ENCODE measurements at places on chromosomes 4 and X. TPM values are rescaled to one million over a fixed set of nuclear protein-coding genes. Genes with fewer than 3 reads are reported as not detected.

LRCH2 gene
- total RNA-seq = 29.4 TPM

RCHY1 gene
- 42.9 TPM for total RNA-seq

EXOC1L gene
- not detected for total RNA-seq

AREG gene
- total RNA-seq = 1.7 TPM

CDKL5 gene
- 16.3 TPM for total RNA-seq

PABPC1L2A gene
- not detected for total RNA-seq

GAGE1 gene
- not detected for total RNA-seq

CD99 gene
- 244 TPM for total RNA-seq

- DNase-seq = no peak
- H3K4me3 ChIP-seq = no peak overlapping the region
- H3K4me1 ChIP-seq = peaks cover 15% of the 10 kb centered on the region
- no peaks in the 10 kb centered on the region for H3K36me3 ChIP-seq
Observed at GRCh38 chr4:154427149-154427548, 64.5 kb downstream of the DCHS2 start.

GRCh38 chr4:129422277-129422676 is 326.3 kb downstream of the C4orf33 start:
- no peak overlapping the region for H3K4me3 ChIP-seq
- no peak overlapping the region for H3K27ac ChIP-seq
- H3K27me3 ChIP-seq = peaks cover 2% of the 10 kb centered on the region
- no peaks in the 10 kb centered on the region for H3K36me3 ChIP-seq

DNA sequence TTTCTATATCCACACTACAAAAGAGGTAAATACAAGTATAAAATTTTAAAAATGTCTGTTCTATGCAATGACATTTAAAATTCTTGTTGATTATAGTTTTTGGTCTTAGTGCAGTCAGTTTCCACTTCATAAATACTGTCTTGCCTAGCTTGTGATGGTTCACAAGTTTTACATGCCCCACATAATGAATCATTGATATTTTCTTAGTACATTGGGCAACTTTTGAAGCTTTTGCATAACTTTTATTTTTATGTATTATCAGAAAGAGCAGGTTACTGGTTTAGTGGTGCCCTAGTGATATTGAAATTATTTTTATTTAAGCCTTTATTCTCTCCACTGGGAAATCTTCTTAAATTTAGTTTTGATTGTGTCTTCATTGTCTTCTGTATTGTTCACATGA is 388.0 kb downstream of the CCSER1 start:
- no peak for DNase-seq
- H3K27ac ChIP-seq = no peak overlapping the region
- no peak overlapping the region for H3K4me3 ChIP-seq
- H3K4me1 ChIP-seq = no peaks in the 10 kb centered on the region
- no peaks in the 10 kb centered on the region for H3K36me3 ChIP-seq

GRCh38 chr4:84563002-84563401 is 19.9 kb upstream of the CDS1 start:
- H3K4me3 ChIP-seq = no peak overlapping the region
- H3K36me3 ChIP-seq = no peaks in the 10 kb centered on the region
- H3K27ac ChIP-seq = peak overlapping the region; percentile 77
- DNase-seq = no peak
- peaks cover 18% of the 10 kb centered on the region for H3K4me1 ChIP-seq
- no peaks in the 10 kb centered on the region for H3K27me3 ChIP-seq

DNA sequence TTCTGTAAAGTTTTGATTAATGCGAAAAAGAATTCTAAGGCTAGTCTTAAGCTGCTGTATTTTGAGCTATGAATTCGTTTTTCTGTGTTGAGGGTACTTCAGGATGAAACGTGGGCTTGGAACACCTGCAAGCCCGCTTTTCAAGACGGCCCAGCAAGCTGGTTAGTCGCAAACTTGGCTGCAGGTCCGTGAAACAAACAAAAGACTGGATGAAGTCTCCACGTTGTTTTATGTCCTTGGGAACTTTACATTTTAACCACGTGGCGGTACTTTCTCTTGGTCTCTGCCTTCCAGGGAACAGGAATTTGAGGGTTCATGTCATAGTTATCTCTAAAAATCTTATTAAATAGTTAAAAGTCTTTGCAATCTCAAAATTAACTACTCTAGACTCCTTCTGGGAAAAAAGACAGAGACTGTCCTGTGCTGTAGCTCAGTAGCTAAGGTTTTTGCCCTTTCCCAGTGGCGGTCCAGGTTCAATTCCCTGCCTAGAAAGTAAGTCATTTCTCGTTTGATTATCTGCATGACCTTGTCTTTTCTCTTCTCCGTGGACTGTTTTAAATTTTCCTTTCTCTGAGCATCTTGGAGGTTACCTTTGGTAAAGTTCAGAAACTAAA is 21.0 kb downstream of the TENM3 start:
- no peak overlapping the region for H3K4me3 ChIP-seq
- no peak for DNase-seq
- H3K27ac ChIP-seq = peak overlapping the region; percentile 21
- H3K36me3 ChIP-seq = peaks cover 31% of the 10 kb centered on the region
- no peaks in the 10 kb centered on the region for H3K27me3 ChIP-seq

GRCh38 chr4:128299848-128300247 is 12.2 kb upstream of the PGRMC2 start:
- DNase-seq = no peak
- no peaks in the 10 kb centered on the region for H3K27me3 ChIP-seq
- peaks cover 6% of the 10 kb centered on the region for H3K36me3 ChIP-seq

DNA sequence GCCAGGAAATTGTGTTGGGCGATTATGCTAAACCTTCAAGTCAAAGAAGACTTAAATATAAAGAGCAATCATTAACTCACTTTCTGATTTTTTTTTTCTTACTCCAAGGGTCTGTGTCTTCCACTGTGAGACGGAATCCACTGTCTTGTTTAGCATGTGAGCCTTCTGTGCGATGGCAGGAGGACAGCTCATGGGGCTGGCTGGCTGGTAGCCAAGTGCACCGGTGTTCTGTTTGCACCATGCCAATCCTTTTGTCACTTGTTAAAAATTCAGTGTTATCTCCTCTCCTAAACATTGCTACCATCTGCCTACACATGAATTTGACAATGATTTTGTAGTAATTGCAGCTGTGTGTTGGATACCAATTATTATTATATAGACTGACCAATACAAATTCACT is 1056.3 kb upstream of the IGFBP7 start:
- H3K36me3 ChIP-seq = peaks cover under 1% of the 10 kb centered on the region
- no peak overlapping the region for H3K27ac ChIP-seq
- no peaks in the 10 kb centered on the region for H3K27me3 ChIP-seq
- no peak for DNase-seq
- H3K4me3 ChIP-seq = no peak overlapping the region

- no peak for DNase-seq
- H3K4me1 ChIP-seq = peaks cover 30% of the 10 kb centered on the region
- peaks cover 5% of the 10 kb centered on the region for H3K27me3 ChIP-seq
- H3K36me3 ChIP-seq = peaks cover 3% of the 10 kb centered on the region
- no peak overlapping the region for H3K4me3 ChIP-seq
Observed at GRCh38 chr4:122632396-122633143, 11.7 kb upstream of the IL21 start.

DNA sequence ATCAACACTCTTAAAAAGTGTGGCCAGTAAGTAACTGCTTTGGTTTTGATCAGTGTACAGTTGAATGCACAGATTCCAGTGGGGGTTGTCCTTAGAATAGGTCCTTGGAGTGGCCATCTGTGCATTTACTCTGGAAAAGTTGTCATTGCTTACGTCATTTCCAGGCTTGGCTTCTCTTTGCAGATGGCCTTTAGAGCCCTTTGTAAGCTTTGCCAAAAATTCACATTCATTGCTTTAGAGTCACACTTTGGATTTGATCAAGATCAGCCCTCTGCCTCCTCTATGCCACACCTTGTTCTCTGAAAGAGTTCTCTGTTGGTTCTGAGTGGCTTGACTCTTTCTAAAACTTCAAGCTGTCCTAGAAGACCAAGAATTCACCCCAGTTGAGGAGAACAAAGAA is 83.9 kb downstream of the MAMLD1 start:
- no peak overlapping the region for H3K27ac ChIP-seq
- H3K36me3 ChIP-seq = no peaks in the 10 kb centered on the region
- no peaks in the 10 kb centered on the region for H3K27me3 ChIP-seq
- no peak for DNase-seq

DNA sequence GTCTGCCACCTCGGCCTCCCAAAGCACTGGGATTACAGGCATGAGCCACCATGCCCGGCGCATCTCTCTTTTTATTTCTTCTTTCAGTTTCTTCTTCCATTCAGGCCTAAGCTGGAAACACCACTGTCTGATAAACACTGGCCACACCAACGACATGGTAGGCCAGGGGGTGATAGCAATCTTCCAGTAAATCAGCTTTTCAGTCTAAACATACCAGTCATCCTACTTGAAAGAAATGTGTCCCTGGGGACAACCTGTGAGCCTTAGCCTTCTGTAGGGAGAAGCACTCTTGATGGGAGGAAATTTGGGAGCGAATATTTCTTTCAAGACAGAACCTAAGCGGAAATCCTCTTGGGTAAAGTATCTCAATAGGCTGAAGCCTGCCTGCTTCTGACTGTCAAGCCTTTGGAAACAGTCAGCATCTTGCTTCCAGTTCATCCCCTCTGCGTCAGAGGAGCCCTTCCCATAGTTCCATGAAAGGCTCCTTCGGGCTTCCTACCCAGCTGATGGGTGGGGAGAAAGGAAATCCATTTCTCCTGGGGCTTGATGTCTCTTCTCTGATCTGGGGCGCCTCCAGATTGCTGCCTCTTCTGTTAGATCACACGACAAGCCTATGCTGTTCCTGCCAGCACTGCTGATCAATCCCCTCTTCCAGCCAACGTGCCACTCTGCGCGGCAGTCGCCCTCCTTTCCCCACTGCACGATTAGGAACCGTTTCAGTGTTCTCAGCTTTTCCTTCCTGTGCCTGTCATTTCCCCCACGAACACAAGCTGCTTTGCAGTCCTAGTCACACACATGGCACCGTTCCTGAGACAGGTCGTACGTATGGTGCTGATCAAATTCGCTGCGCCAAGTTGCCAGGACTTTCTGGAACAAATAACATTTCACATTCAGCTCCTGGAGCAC is 49.5 kb upstream of the CBR4 start:
- no peaks in the 10 kb centered on the region for H3K36me3 ChIP-seq
- no peaks in the 10 kb centered on the region for H3K27me3 ChIP-seq
- peaks cover 27% of the 10 kb centered on the region for H3K4me1 ChIP-seq
- no peak for DNase-seq
- no peak overlapping the region for H3K4me3 ChIP-seq
- peak overlapping the region; percentile 49 for H3K27ac ChIP-seq

GRCh38 chrX:45164995-45165394 is 35.7 kb downstream of the DIPK2B start:
- no peak overlapping the region for H3K4me3 ChIP-seq
- no peaks in the 10 kb centered on the region for H3K36me3 ChIP-seq
- H3K27ac ChIP-seq = no peak overlapping the region
- H3K4me1 ChIP-seq = peaks cover 5% of the 10 kb centered on the region
- no peaks in the 10 kb centered on the region for H3K27me3 ChIP-seq
- DNase-seq = no peak

- H3K36me3 ChIP-seq = no peaks in the 10 kb centered on the region
Observed at GRCh38 chr4:140027101-140027500, 126.9 kb downstream of the MAML3 start.

DNA sequence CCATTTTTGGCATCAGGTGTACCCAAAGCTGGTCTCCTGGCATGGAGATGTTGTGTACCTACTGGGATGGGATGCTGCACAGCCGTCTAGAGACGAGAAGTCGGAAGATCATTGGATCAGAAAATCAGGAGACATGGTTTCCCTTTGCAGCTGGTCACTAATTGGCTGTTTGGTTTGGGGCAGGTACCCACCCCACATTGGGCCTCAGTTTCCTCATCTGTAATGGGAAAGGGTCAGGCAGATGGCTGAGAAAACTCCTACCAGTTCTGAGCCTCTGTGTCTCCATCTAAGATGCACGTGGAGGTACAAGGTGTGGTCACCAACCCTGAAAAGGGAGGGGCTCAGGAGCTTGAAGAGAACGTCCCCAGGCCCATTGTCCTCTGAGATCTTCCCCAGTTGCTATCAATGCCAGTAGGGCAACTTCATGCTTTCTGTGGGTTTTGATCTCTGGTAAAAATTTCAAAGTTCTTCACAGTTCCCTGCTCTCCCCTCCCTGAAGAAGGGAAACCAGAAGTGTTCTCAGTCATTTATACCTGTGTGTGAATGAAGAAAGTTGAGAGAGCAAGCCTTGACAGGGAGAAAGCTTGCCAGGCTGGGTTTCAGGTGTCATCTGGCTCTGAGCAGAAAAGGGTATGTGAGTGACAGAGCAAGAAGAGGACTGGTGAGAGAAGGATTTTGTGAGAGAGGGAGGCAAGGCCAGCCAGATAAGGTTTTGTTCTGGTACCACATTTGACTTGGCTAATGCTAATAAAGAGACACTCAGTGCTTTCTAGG is 15.1 kb downstream of the TSC22D3 start:
- no peak overlapping the region for H3K4me3 ChIP-seq
- H3K36me3 ChIP-seq = no peaks in the 10 kb centered on the region
- no peak for DNase-seq
- H3K4me1 ChIP-seq = no peaks in the 10 kb centered on the region
- H3K27me3 ChIP-seq = peaks cover 20% of the 10 kb centered on the region

DNA sequence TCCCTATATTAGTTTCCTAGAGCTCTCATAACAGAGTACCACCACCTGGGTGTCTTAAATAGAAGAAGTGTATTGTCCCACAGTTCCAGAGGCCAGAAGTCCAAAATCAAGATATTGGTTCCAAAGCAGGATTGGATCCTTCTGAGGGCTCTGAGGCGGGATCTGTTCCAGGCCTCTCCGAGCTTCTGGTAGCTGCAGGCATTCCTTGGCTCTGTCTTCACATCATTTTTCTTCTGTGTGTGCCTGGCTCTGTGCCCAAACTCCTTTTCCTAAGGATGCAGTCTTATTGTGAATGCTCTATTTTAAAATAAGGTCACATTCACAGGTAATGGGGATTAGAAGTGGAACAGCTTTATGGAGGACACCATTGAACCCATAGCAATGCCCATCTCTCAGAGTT is 253.7 kb upstream of the TAPT1 start:
- no peak overlapping the region for H3K4me3 ChIP-seq
- no peaks in the 10 kb centered on the region for H3K27me3 ChIP-seq
- no peaks in the 10 kb centered on the region for H3K36me3 ChIP-seq
- no peak for DNase-seq
- no peak overlapping the region for H3K27ac ChIP-seq
- H3K4me1 ChIP-seq = no peaks in the 10 kb centered on the region

GRCh38 chr4:5300283-5300682 is 249.0 kb downstream of the STK32B start:
- peaks cover 29% of the 10 kb centered on the region for H3K27me3 ChIP-seq
- H3K27ac ChIP-seq = no peak overlapping the region
- H3K4me3 ChIP-seq = no peak overlapping the region

GRCh38 chr4:56400560-56400959 is 13.3 kb upstream of the AASDH start:
- H3K4me3 ChIP-seq = no peak overlapping the region
- no peaks in the 10 kb centered on the region for H3K4me1 ChIP-seq
- H3K36me3 ChIP-seq = peaks cover 12% of the 10 kb centered on the region
